ENCODE measurements at places on chromosomes 6 and 20.
A peak's percentile ranks its signal among the peaks of the same experiment; 100 is the strongest.

- no peak for DNase-seq
These were observed 9.0 kb upstream of the SLA2 start for GRCh38 chr20:36655004-36655403.

DNA sequence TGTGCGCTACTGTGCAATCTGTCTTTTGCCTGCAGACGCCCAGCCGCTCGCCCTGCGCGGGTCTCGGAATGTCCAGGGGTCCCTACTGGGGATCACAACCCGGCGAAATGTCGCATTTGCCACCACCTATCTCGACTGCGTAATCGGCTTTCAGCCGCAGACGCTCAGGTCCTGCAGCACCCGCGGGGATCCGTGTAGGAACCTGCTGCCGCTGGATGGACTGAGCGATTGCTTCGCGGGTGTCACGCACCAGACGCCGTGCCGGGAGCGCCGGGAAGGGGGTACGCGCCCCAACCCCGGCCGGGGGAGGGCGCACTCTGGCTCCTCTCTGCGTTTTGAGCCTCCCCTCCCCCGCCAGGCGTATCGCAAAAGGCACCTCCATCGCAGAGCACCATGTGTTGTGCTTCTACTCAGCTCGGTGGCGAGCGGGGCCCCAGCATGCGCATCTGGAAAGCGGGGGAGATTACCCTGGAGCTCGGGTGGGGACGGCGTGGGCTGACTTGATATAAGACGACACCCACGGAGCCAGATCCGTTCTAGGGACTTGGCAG is 747 bp upstream of the PTPRA start:
- peak; percentile 19 for DNase-seq

DNA sequence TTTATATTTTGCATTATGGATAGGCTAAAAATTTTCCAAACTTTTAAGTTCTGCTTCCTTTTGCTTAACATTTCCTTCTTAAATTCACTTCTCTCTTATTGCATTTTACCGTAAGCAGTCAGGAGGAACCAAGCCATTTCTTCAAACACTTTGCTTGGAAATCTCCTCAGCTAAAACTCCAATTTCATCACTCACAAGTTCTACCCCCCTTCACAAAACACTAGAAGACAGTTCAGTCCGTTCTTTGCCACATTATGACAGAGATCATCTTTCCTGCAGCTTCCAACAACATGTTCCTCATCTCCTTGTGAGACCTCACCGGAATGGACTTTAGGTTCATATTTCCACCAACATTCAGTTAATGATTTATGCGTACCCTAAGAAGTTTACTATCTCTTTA is 79.2 kb upstream of the LY86 start:
- no peak for DNase-seq

DNA sequence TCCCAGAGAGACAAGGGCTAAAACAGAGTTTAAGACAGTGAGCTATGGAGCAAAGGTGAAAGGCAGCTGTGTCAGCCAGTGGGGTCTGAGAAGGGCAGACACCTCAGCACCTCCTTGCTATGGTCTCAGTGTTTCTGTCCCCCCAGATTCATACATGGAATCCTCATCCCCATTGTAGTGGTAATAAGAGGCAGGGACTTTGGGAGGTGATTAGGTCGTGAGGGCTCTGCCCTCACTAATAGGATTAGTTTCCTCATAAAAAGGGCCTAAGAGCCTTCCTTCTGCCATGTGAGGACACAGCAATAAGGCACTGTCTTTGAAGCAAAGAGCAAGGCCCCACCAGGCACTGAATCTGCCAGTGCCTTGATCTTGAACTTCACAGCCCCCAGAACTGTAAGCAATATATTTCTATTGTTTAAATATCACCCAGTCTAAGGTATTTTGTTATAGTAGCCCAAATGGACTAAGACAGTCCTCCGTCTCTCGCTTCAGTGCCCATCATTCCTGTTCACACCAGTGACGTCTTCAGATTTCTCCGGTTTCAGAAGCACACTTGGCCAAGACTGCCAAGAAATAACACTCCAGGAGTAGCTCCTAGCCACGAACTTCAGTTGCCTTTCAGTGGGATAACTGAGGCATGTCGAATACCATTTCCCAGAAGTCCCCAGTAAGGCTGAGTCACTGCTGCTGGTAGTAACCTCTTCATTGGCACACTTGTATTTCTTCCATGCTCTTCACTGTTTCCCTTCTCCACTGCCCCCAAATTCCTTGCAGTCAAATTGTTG is 32.8 kb downstream of the SLC13A3 start:
- no peak for DNase-seq

DNA sequence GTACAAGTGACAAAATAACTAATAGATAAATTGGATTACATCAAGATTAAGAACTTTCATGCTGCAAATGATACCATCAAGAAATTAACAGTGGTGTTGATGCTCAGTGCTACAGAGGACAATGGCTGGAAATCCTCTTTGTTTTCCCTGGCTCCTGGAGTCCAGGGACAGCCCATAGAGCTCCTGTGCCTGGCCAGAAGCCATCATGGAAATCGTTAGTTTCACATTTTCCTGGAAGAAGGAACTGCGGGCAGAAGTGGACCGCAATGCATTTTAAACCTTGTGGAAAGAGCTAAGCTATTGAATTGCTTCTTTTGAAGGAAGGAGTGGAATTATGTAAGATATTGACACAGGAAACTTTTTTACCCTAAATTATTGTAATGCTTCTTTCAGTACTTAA is 276.0 kb downstream of the GJA1 start:
- DNase-seq: no peak

DNA sequence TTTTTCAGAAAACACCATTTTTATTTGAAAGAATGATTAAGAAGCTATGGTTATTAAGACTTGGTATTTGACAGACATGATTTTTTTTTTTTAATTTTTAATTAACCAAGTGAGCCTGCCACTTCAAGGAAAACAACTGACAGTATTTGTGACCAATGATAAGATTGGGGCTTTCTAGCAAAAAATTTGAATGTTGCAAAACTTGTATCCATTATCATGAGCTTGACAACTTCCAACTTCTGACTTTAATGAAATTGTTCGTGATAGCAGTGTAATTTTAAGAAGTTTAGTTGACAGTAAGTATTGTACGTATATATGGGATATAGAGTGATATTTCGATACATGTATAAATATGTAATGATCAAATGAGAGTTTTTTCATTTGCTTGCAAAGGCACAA is 21.6 kb upstream of the POM121L2 start:
- DNase-seq: no peak
